ENCODE measurements at places on chromosomes 1 and 21. TPM values are rescaled to one million over a fixed set of nuclear protein-coding genes. Genes with fewer than 3 reads are reported as not detected.

EPHB2 gene
- 24.5 TPM for total RNA-seq

SMIM1 gene
- total RNA-seq = not detected

TRIM63 gene
- not detected for total RNA-seq

CFAP410 gene
- 39.4 TPM for total RNA-seq

MACO1 gene
- 24.5 TPM for total RNA-seq

BRDT gene
- not detected for total RNA-seq

DISP1 gene
- 22.8 TPM for total RNA-seq

CCDC30 gene
- total RNA-seq = 29.4 TPM

TFF2 gene
- not detected for total RNA-seq

PCBP3 gene
- total RNA-seq = 1.1 TPM

AGT gene
- 1.7 TPM for total RNA-seq

DNA sequence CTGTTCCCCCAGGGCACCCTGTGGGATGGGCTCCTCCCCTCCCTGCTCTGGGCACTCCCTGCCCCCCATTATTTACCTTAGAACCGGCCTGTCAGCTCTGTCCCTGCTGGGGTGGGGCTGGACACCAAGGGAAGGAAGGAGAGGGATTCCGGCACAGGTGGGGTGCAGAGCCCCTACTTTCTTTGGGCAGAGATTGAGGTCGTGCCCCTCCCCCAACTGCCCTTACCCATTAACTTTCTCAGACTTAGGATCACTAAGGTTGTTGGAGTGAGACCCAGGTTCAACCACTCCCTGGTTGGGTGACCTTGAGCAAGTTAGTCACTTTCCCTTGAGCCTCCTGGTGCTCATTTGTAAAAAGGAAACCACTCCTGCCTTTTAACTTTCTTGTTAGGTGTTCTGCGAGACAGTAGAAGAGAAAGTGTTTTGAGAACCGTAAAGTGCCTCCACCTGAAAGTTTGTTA is 57.0 kb upstream of the SYNC start:
- H3K4me3 ChIP-seq = peak overlapping the region; percentile 26
- H3K27ac ChIP-seq = peak overlapping the region; percentile 89
- no peaks in the 10 kb centered on the region for H3K27me3 ChIP-seq
- peak; percentile 82 for DNase-seq
- peaks cover 59% of the 10 kb centered on the region for H3K4me1 ChIP-seq
- H3K36me3 ChIP-seq = no peaks in the 10 kb centered on the region

DNA sequence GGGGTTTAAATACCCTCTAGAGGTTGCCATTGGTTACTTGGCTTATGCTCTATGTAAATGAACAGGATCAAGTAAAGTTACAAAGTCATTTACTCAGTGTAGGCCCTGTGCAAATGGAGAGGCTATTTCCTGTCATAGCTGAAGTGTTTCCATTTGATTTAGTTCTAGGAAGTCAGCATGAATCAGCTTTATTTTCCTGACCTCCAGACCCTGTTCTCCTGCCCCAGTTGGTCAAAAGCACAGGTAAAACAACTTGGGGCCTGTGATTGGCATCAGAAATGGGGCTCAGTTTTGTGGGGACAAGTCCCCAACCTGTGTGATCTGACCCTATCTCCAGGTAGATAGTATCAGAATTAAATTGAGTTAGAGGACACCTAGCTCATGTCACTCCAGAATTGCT is 239.9 kb downstream of the HHAT start:
- no peaks in the 10 kb centered on the region for H3K27me3 ChIP-seq
- H3K27ac ChIP-seq = no peak overlapping the region
- H3K4me1 ChIP-seq = no peaks in the 10 kb centered on the region

DNA sequence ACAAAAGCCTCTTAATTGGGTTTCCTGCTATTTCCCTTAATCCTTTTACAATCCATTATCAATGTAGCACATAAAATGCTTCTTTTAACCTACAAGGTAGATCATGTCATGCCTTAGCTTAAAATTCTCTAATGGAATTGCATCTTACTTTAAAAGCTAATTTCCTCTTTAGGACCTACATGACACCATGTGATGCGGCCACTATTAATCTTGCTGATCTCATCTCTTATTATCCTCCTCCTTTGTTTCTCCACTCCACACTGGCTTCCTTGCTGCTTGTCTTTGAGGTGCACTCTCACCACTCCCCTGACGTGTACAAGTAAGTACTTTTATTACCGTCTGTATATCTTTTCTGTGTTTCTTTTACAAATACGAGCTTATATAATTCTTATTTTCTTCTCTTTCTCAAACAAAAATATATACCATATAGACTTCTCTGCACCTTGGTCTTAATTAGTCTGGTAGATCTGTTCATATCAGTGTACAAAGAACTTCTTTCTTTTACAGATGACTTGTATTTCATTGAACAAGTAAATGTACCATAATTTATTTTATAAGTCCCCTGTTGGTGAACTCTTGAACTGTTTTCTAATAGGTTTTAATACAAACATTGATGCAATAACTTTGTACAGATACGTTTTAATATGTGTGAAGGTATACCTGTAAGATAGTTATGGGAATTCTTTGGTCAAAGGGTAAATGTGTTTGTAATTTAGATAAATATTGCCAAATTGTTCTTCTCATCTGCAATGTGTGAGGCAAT is 28.2 kb downstream of the GPR88 start:
- H3K36me3 ChIP-seq = no peaks in the 10 kb centered on the region
- no peaks in the 10 kb centered on the region for H3K4me1 ChIP-seq
- no peaks in the 10 kb centered on the region for H3K27me3 ChIP-seq
- no peak overlapping the region for H3K27ac ChIP-seq
- H3K4me3 ChIP-seq = no peak overlapping the region

DNA sequence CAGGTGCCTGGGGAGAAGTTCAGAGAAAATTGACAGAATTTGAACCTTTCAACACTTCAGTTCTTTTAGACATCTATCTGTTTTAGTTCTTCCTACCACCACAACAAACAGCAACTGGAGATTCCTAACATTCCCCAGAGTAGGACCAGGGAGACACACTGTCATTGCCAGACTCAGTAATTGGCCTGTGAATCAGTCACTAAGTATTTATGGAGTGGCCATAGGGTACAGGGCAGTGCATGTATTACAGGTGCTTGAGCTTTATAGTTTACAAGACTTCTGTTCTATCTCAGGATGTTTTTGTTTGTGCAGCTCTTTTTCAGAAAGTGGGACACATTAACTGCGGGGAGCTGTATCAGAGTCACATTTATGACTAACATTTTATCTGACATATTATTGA is 1.7 kb downstream of the CDC14A start:
- H3K4me1 ChIP-seq = no peaks in the 10 kb centered on the region
- H3K27me3 ChIP-seq = no peaks in the 10 kb centered on the region
- peak overlapping the region; percentile 95 for H3K4me3 ChIP-seq
- no peak for DNase-seq
- peak overlapping the region; percentile 87 for H3K27ac ChIP-seq

- H3K4me1 ChIP-seq = no peaks in the 10 kb centered on the region
- no peak for DNase-seq
- peaks cover 90% of the 10 kb centered on the region for H3K36me3 ChIP-seq
These were observed 151.9 kb downstream of the CASZ1 start for GRCh38 chr1:10644307-10645128.

- H3K36me3 ChIP-seq = peaks cover 10% of the 10 kb centered on the region
- H3K4me1 ChIP-seq = no peaks in the 10 kb centered on the region
- no peak overlapping the region for H3K27ac ChIP-seq
- no peaks in the 10 kb centered on the region for H3K27me3 ChIP-seq
- DNase-seq = no peak
- H3K4me3 ChIP-seq = no peak overlapping the region
These were observed 3.8 kb upstream of the NFYC start for GRCh38 chr1:40687661-40688060.

DNA sequence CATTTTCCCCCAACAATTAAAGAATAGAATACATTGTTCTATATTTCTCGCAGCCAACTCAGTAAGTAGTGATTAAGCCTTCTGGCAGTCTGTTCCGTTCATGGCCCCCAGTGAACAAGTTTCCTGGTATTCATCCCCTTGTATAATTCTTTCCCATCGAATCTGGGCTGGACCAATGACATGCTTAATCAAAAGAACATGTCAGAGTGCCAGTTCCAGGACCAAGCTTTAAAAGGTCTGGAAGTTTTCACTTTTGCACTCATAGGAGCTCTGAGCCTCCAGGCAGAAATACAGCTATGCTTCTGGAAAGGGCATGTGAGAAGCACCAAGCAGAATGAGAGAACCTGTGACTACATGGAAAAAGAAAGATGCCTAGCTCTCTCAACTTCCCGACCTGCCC is 22.5 kb upstream of the DPYD start:
- H3K27ac ChIP-seq = no peak overlapping the region
- no peak overlapping the region for H3K4me3 ChIP-seq
- H3K27me3 ChIP-seq = no peaks in the 10 kb centered on the region
- H3K4me1 ChIP-seq = no peaks in the 10 kb centered on the region
- DNase-seq = no peak
- H3K36me3 ChIP-seq = no peaks in the 10 kb centered on the region

DNA sequence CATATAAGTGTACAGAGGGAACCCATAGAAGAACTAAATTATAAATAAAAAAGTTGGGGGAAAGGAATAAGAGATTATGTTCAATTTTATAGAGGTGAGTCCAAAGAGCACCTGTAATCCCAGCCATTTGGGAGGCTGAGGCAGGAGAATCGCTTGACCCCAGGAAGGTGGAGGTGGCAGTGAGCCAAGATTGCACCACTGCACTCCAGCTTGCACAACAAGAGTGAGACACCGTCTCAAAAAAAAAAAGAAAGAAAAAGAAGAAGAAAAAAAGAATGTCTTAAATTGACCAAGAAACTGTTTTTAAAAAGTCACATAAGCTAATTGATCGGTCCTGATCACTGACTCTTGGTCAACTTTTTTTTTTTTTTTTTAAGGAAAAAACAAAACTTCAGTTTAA is 19.1 kb upstream of the ATF3 start:
- no peaks in the 10 kb centered on the region for H3K4me1 ChIP-seq
- no peaks in the 10 kb centered on the region for H3K36me3 ChIP-seq
- no peak for DNase-seq
- H3K27me3 ChIP-seq = no peaks in the 10 kb centered on the region

GRCh38 chr1:76428028-76428427 is 353.5 kb downstream of the ST6GALNAC3 start:
- no peak for DNase-seq
- H3K27ac ChIP-seq = no peak overlapping the region
- H3K27me3 ChIP-seq = no peaks in the 10 kb centered on the region
- no peaks in the 10 kb centered on the region for H3K4me1 ChIP-seq
- no peaks in the 10 kb centered on the region for H3K36me3 ChIP-seq

DNA sequence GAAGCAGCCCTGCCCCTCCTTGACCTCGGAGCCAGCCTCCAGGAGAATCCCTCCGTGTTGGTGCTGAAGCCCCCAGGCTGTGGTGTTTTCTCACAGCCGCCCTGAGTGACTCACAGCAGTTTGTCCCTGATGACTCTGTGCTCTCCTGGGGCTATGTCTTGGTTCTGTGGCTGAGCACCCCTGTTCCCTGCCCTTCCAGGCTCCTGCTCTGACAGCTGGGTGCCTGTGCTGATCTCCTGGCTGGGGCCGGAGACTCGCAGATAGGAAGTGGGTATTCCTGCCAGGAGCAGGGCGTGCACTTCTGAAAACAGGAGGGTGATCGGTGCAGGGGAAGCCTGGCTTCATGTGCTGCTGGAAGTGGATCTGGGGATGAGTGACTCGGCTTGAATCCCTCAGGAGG is 34.5 kb downstream of the POFUT2 start:
- no peak overlapping the region for H3K4me3 ChIP-seq
- no peaks in the 10 kb centered on the region for H3K36me3 ChIP-seq
- no peak overlapping the region for H3K27ac ChIP-seq

GRCh38 chr1:10762153-10762523 is 34.3 kb downstream of the CASZ1 start:
- no peaks in the 10 kb centered on the region for H3K27me3 ChIP-seq
- no peaks in the 10 kb centered on the region for H3K36me3 ChIP-seq
- H3K4me3 ChIP-seq = no peak overlapping the region
- H3K4me1 ChIP-seq = peaks cover 7% of the 10 kb centered on the region
- H3K27ac ChIP-seq = no peak overlapping the region

DNA sequence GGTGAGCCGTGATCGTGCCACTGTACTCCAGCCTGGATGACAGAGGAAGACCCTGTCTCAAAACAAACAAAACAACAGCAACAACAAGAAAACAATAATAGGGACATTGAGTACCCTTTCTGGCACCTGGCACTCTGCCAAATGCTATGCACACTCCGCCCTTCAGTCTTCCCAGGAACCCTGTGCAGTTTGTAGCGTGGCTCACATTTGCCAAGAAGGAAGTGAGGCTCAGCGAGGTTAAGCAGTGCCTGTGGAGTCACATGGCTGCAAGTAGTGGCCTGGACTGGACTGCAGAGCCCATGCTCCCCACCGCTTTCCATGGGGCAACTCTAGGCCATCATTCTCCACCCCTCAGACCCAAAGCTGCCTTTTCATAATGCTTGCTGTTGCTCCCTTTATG is 5.3 kb upstream of the EVA1B start:
- H3K27me3 ChIP-seq = no peaks in the 10 kb centered on the region
- H3K4me1 ChIP-seq = peaks cover 9% of the 10 kb centered on the region
- H3K36me3 ChIP-seq = no peaks in the 10 kb centered on the region
- no peak for DNase-seq

- no peak overlapping the region for H3K4me3 ChIP-seq
- peak overlapping the region; percentile 44 for H3K27ac ChIP-seq
These were observed 158.7 kb upstream of the IRF2BP2 start for GRCh38 chr1:234768569-234769283.

DNA sequence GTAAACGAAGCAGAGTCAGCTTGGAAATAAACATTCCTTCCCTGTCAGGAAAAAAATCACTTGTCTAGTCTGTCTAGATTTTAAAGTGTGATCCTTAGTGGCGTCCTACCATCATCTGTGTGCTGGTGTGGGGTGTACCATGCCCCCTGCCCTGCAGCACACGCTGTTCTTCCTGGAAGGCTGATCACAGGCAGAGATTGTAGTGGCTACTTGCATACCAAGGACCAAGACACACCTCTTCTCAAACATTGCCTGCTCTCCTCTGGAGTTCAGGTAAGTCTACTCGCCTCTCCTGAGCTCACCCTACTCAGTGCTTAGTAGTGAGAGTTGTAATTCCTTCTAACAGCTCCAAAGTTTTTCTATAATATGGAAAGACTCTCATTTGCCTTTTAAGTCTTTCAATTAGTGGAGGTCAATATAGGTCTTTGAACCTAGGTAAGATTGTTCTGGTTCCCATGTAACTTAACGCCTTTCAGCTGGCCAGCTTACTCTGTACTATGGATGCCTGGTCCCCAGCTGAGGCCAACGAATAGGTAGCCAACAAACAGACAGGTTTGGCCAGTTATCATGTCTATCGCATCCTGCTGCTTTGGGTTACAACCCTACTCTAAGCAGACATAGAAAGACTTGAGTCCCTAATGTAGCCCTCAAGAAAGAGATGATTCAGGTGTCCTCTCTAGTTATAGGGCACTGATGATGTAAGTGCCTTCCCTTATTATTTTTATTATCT is 55.4 kb downstream of the XCL1 start:
- H3K36me3 ChIP-seq = no peaks in the 10 kb centered on the region
- H3K27me3 ChIP-seq = no peaks in the 10 kb centered on the region
- no peak for DNase-seq
- peaks cover 7% of the 10 kb centered on the region for H3K4me1 ChIP-seq

- H3K27me3 ChIP-seq = no peaks in the 10 kb centered on the region
- no peak for DNase-seq
- no peak overlapping the region for H3K4me3 ChIP-seq
- H3K36me3 ChIP-seq = no peaks in the 10 kb centered on the region
- H3K4me1 ChIP-seq = no peaks in the 10 kb centered on the region
- no peak overlapping the region for H3K27ac ChIP-seq
These were observed 103.0 kb upstream of the PLPPR5 start for GRCh38 chr1:99107680-99108079.

GRCh38 chr1:150881331-150882070 is 5.1 kb upstream of the ARNT start:
- no peaks in the 10 kb centered on the region for H3K36me3 ChIP-seq
- H3K27ac ChIP-seq = peak overlapping the region; percentile 16
- H3K4me1 ChIP-seq = no peaks in the 10 kb centered on the region
- H3K27me3 ChIP-seq = no peaks in the 10 kb centered on the region

All from Peyer's patch (tissue), 4 donors.